ENCODE measurements at places on chromosomes 11 and 22.

- DNase-seq: no peak
Measured at GRCh38 chr11:69552951-69553350, 71.5 kb downstream of the LINC01488 start.

DNA sequence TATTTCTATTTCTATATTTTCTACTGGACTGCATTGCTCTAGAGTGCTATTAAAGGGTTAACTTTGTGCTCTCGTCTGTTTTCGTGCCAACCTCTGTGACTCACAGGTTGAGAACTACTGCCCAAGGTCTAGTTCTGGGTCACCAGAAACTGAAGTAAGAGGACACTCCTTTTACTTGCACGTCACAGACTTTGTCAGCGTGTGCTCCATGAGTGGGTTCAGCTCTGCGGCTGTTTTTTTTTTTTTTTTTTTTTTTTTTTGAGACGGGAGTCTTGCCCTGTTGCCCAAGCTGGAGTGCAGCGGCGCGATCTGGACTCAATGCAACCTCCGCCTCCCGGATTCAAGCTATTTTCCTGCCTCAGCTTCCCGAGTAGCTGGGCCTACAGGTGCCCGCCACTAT lies 49.8 kb downstream of the CLMP start:
- DNase-seq: no peak

GRCh38 chr11:63887386-63887999 lies 29.5 kb downstream of the RCOR2 start:
- DNase-seq: no peak

DNA sequence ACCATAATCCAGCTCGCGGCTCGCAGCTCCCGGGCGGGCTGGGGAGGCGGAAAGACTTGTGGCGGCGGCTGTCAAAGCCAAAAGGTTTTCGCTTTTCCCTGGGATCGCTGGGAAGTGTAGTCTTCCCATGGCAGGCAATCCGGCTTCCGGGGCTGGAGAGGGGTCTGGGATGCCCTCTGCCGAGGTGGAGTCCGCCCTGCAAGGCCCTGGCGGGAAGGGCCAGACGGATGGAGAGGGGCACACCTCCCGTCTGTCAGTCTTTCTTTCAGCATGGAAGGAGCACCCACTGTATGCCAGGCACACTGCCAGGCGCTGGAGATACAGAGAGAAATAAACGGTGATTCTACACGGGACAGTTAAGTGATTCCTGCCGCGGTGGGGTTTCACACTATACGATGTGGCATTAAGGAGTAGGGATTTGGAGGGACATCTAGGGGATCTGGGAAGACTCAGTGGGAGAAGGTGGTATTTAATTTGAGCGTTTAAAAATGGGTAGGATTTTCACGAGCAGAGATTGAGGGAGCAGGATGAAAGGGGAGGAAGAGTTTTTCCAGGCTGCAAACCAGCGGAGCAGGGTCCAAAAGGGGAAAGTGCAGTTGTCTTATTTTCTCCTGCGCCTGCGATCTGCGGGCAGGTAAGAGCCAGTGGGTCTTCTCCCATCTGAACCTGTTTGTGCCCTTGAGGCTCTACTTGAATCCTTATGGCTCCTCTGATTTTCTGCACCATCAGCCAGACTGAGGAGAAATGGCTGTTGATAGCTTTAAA lies at the start of gene BACE1:
TSS of gene BACE1 (minus strand) at position 60 of the 765 bp plus-strand sequence. CDS start 461 bp downstream, outside the sequence.
- no peak for DNase-seq

- no peak for DNase-seq
Measured at GRCh38 chr22:31753005-31753633, 700 bp upstream of the DEPDC5 start.

- DNase-seq: no peak
Measured at GRCh38 chr22:32862083-32862482, 60.6 kb downstream of the TIMP3 start.

- DNase-seq: no peak
Measured at GRCh38 chr11:95720195-95720594, 69.4 kb downstream of the FAM76B start.

DNA sequence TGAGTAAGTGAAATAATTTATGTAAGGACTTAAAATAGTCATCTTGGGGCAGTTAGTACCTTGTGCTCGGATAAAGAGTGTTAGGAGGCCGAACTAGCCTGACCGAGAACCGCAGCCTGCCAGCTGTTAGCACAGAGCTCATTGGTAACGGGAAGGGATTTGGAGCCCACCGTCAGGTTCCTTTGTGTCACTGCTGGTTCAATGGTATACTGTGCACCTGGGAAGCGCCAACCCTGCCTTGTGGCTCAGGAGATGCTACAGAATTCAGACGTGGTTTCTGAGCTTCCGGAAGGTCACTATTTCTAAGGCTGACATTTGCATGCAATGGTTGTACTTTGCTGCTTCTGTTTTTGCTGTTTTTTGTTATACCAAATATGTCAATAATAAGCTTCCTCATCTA lies 403.5 kb downstream of the CADM1 start:
- DNase-seq: no peak

GRCh38 chr11:73236854-73237253 lies 18.8 kb downstream of the P2RY2 start:
- peak; percentile 23 for DNase-seq

DNA sequence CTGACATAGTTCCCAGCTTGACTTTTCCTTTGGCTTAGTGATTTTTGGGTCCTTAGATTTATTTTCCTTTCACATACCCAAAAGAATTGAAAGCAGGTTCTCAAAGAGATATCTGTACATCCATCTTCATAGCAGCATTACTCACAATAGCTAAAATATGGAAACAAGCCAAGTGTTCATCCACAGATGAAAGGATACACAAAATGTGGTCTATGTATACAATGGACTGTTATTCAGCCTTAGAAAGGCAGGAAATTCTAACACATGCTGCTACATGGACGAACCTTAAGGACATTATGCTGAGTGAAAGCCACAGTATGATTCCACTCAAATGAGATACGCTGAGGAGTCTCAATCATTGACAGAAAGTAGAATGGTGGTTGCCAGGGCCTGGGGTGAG lies 171.8 kb downstream of the IGLL1 start:
- no peak for DNase-seq

DNA sequence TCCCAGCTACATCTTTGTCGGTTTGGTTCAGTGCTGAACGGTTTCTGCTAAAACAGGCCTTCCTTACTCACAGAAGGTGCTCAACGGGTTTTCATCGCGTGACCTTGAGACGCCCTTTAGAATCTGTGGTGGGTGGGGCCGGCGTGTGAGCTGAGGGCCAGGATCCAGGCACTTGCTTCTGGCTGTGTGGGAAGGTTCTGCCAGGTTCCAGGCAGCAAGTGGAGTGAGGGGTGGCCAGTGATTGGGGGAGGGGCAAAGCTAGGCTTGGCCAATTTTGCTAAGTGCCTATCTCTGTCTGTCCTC lies 35.2 kb downstream of the KCNJ4 start:
- DNase-seq: no peak

GRCh38 chr11:122494221-122494620 lies 161.3 kb upstream of the UBASH3B start:
- DNase-seq: no peak

GRCh38 chr22:27135031-27135981 lies 477.9 kb downstream of the MIAT start:
- DNase-seq: no peak

- no peak for DNase-seq
Measured at GRCh38 chr22:48402591-48403031, 1425.1 kb downstream of the BRD1 start.

DNA sequence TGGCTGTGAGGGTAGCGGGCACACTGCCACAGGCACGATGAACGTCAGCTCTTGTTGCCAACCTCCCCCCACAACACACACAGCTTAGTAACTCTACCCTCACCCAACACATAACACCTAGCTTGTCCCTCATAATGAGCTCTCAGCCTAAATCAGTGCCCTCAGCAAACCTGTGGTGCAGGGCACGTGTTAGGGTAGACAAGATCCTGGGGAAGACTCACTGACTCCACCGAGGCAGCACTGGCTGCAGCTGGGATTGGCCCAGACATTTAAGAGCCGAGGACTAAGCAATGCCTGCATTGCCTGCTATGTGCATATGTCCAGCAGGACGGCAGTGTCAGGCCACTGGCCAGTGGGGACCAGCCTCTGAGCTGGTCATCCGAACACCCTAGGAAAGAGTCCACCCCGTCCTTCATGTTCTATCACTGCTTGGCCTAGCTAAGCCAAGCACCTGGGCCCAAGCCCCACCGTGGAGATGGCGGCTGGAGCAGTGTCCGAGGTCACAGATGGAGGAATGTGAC lies 32.9 kb upstream of the TRIM29 start:
- no peak for DNase-seq

DNA sequence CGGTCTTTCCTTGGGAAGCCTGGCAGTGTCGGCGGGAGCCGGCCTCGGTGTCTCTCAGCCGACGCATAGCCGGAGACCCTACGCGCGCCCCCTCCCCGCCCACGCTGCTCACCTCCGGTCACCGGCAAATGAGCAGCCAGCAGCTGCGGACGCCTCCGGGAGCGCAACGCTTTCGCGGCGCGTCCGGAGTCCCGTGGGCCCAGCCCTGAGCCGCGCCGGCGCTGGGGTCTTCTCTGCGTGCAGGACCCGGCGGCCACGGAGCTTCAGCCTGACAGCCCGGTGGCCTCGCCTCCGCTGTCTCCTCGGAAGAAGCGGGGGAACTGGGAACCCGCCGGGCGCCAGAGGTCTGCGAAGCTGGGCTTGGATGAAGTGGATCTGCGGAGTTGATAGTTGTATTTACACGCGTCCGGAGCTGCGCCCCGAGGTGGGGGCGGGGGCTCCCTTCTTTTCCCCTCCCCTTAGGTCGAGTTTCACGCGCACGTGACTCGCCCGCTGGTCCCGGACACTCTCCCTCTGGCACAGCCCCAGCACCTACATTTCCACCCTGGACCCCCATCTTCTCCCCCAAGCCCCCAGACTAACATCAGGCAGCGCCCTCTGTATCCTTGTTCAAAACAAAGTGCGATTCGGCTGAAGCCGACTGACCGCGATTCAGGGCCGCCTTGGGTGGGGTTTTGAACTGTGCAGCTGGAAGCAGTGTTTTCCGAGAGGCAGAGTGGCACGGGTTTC lies at the start of gene SLC43A1:
TSS of gene SLC43A1 (minus strand) at position 371 of the 729 bp plus-strand sequence. CDS start 1,591 bp downstream, outside the sequence.
- DNase-seq: no peak

DNA sequence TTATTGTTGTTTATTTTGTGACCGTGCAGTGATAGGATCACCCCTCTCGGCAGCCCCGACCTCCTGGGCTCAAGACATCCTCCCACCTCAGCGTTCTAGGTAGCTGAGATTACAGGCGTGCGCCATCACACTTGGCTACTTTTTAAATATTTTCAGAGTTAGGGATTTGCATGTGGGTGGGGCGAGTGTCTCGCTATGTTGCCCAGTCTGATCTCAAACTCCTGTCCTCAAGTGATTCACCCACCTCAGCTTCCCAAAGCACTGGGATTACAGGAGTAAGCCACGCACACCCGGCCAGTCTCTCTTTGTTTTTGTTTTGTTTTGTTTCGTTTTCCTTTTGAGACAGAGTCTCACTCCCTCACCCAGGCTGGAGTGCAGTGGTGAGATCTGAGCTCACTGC lies 1.2 kb upstream of the INTS5 start:
- no peak for DNase-seq

- DNase-seq: no peak
Measured at GRCh38 chr11:58286249-58286648, 18.2 kb upstream of the OR10W1 start.

GRCh38 chr11:26319906-26320305 lies 12.0 kb upstream of the ANO3 start:
- no peak for DNase-seq

DNA sequence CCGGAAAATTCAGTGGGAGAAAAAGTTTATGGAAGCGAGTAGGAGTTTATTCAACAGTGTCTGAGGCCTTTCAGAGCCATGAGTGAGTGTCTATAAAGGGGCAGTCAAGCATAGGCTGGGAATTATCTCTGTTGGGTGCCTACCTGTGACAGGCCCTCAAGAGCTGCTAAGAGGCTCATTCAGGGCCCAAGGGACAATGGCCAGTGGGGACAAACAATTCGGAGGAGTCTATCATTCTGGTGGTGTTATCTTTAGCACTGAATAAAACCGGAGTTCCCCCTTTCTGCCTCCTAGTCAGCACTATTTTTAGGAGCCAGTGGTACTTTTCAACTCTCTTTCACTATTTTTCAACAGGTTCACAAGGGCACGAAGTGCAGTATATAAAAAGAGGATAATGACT lies 89.5 kb upstream of the HTATIP2 start:
- DNase-seq: no peak

DNA sequence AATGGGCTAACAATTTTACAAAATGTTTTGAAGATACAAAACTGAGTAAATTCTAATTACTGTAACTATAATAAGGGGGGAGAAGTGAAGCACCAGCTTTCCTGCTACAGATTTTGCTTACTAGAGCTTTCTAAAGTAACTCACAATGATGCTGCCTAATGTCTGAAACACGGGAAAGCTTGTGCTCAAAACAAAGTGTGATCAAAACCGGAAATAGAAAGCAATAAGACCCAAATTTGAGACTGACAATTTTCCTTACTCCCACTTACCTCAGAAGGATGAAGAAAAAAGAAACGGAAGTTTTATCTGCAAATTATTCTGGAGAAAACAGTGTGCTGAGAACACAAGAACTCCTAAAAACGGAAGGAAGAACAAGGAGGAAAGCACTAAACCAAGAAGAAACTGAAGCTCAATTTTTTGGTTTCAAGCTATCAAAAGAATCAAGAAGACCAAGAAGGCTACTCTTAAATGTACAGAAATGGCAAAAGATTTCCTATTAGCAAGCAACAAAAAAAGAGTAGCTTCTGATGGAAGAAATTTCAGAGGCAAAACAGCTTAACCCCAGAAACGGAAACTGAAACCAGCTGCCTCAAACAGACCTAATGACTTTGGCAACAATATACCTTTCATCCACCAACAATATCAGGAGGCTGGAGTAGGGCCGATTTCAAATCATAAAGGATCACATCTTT lies 33.4 kb downstream of the AMBRA1 start:
- DNase-seq: no peak

DNA sequence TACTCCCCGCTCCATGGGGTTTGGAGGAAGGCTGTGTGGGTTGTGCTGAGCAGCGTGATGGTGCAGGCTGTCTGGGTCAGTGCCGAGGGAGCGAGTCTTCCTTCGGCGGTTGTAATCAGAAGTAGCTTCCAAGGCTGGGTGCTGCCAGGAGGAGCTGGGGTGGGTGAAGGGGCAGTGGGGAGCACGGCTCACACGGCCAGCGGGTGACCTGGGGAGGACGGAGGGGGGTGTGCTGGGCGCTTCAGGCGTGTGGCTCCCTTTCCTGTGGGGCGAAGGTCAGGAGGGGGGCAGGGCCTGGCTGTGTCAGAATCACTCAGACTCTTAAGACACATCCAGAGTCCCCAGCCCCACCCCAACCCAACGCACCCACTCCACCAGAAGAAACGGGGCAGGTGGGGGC lies 60.2 kb downstream of the LRP5 start:
- no peak for DNase-seq

GRCh38 chr11:17974246-17974645 lies 38.6 kb downstream of the SERGEF start:
- DNase-seq: no peak

DNA sequence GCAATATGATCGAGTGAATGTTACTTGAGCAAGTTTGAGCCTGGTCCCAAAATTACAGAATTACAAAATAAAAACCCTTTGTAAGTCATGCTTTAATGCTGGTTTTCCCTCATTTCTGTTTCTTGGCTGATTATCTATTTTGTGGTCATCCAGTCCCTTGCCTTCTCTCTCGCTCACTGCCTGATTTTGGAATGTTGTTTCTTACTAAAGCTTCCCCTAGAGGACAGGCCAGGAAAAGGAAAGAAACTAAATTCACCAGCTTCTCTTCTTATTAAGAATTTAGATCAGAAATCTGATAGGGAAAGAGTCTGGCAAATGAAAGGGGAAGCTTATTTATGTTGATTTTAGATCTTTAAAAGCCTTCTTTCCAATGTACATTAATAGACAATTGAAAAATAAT lies 16.6 kb upstream of the BDNF start:
- no peak for DNase-seq
